Naive thymus-derived CD4-positive, alpha-beta T cell (primary cell): ENCODE measurements at places on chromosomes 5 and 9. TPM values are rescaled to one million over a fixed set of nuclear protein-coding genes. Genes with fewer than 3 reads are reported as not detected.

Gene ZCCHC7
- total RNA-seq = 47.0 TPM

Gene LHX3
- not detected for total RNA-seq

Gene PLCXD3
- not detected for total RNA-seq

Gene C9
- total RNA-seq = not detected

Gene ERBIN
- 53.1 and 55.0 TPM in 2 replicates for total RNA-seq

Gene OR13C2
- not detected for total RNA-seq

Gene OXCT1
- 30.0 TPM for total RNA-seq

Gene JAK2
- 75.7 and 76.0 TPM in 2 replicates for total RNA-seq

Gene PFN3
- not detected for total RNA-seq

Gene C5orf52
- not detected for total RNA-seq

DNA sequence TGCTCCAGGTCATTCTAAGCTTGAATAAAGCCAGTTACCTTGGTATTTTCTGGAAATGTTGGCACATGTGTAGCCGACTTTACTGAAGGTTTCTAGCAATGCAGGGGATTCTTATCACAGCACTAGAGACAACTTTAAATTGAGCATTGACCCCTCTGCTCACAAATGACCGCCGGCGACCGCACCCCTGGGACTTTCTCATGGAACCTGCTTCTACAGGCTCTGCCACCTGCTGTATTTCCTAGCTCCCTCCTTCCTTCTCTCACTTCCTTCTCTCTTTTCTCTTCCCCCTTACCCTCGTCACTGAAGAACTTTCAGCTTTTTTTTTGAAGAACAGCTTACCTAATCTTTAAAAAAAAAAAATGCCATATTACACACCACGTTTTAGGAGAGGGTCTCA lies 30.9 kb upstream of the DAB2 start:
- H3K36me3 ChIP-seq = no peaks in the 10 kb centered on the region
- H3K27me3 ChIP-seq = no peaks in the 10 kb centered on the region
- H3K4me3 ChIP-seq = no peak overlapping the region
- H3K4me1 ChIP-seq = no peaks in the 10 kb centered on the region
- H3K27ac ChIP-seq = no peak overlapping the region
- no peak for DNase-seq

- H3K27me3 ChIP-seq = no peaks in the 10 kb centered on the region
- H3K4me1 ChIP-seq = no peaks in the 10 kb centered on the region
- H3K36me3 ChIP-seq = no peaks in the 10 kb centered on the region
- no peak for DNase-seq
- no peak overlapping the region for H3K4me3 ChIP-seq
- H3K27ac ChIP-seq = no peak overlapping the region
These were observed 32.9 kb downstream of the SLC12A2 start for GRCh38 chr5:128116445-128116844.

- H3K27me3 ChIP-seq = no peaks in the 10 kb centered on the region
- DNase-seq = no peak
- no peaks in the 10 kb centered on the region for H3K36me3 ChIP-seq
These were observed 34.7 kb downstream of the GABRP start for GRCh38 chr5:170818232-170818631.

- H3K27me3 ChIP-seq = no peaks in the 10 kb centered on the region
- peak; percentile 55 for DNase-seq
- peak overlapping the region; percentile 89 for H3K27ac ChIP-seq
- peak overlapping the region; percentile 95 for H3K4me3 ChIP-seq
These were observed 1.2 kb downstream of the TTC33 start for GRCh38 chr5:40754381-40755092.

DNA sequence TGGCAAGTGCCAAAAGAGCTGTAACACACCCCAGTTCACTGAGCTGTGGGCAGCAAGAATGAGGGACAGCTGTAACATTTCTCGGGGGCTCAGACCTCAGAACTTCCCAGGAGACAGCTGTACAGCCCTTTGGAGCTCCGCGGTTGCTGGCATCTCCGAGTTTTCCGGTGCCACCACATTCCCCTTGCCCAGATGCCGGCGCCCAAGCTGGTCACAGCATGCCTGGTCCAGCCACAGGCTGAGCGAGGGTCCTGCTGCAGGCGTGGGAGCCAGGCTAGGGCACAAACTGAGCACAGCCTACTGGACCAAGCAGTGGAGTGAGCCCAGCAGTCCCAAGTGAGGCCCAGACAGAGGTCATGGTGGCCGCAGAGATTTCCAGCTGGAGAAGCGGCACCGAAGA lies 797.7 kb upstream of the EDIL3 start:
- H3K27me3 ChIP-seq = no peaks in the 10 kb centered on the region
- DNase-seq = no peak
- no peaks in the 10 kb centered on the region for H3K4me1 ChIP-seq
- H3K4me3 ChIP-seq = no peak overlapping the region
- H3K27ac ChIP-seq = no peak overlapping the region
- no peaks in the 10 kb centered on the region for H3K36me3 ChIP-seq

- no peak overlapping the region for H3K27ac ChIP-seq
- no peak overlapping the region for H3K4me3 ChIP-seq
- H3K27me3 ChIP-seq = no peaks in the 10 kb centered on the region
These were observed 869.2 kb upstream of the DMAC1 start for GRCh38 chr9:8668751-8669150.

- no peaks in the 10 kb centered on the region for H3K36me3 ChIP-seq
- H3K4me3 ChIP-seq = no peak overlapping the region
- no peak overlapping the region for H3K27ac ChIP-seq
- DNase-seq = no peak
These were observed 193.3 kb downstream of the NTRK2 start for GRCh38 chr9:84862810-84863287.

- H3K27ac ChIP-seq = no peak overlapping the region
- H3K4me1 ChIP-seq = no peaks in the 10 kb centered on the region
- no peak for DNase-seq
- no peaks in the 10 kb centered on the region for H3K36me3 ChIP-seq
These were observed 29.9 kb downstream of the COL5A1 start for GRCh38 chr9:134671341-134672113.

- H3K4me3 ChIP-seq = no peak overlapping the region
- H3K27ac ChIP-seq = no peak overlapping the region
- H3K36me3 ChIP-seq = peaks cover 5% of the 10 kb centered on the region
These were observed 51.5 kb downstream of the MTMR12 start for GRCh38 chr5:32261198-32261597.

DNA sequence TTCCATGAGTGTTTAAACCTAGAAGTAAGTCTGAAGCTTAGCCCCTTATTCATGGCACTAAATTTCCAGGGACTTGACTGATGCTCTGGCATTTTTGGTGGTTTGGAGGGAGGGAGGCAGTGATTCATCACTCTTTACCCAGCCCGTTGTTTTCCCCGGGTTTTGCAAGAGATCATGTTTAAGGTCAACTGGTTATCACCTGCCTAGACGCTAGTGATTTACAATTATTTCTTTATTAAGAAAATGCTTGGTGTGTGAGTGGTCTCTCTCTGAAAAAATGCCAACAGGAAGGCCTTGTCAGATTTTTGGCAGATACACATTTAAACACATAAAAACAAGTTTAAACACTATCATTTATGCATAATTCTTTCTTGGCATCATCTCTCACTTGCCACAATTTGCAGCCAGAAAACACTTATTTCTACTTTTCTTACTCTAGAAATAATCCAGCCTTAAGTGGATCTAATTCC lies 737.9 kb upstream of the ZNF608 start:
- no peak overlapping the region for H3K4me3 ChIP-seq
- no peaks in the 10 kb centered on the region for H3K36me3 ChIP-seq
- no peaks in the 10 kb centered on the region for H3K4me1 ChIP-seq
- no peak for DNase-seq

- H3K36me3 ChIP-seq = no peaks in the 10 kb centered on the region
- no peak overlapping the region for H3K27ac ChIP-seq
- no peak for DNase-seq
- H3K4me1 ChIP-seq = no peaks in the 10 kb centered on the region
- no peak overlapping the region for H3K4me3 ChIP-seq
These were observed 278.9 kb upstream of the CD180 start for GRCh38 chr5:67475489-67475888.

GRCh38 chr5:173745123-173745522 lies 128.7 kb upstream of the BOD1 start:
- H3K27me3 ChIP-seq = no peaks in the 10 kb centered on the region
- DNase-seq = no peak
- no peak overlapping the region for H3K27ac ChIP-seq
- H3K4me3 ChIP-seq = no peak overlapping the region
- H3K36me3 ChIP-seq = no peaks in the 10 kb centered on the region

DNA sequence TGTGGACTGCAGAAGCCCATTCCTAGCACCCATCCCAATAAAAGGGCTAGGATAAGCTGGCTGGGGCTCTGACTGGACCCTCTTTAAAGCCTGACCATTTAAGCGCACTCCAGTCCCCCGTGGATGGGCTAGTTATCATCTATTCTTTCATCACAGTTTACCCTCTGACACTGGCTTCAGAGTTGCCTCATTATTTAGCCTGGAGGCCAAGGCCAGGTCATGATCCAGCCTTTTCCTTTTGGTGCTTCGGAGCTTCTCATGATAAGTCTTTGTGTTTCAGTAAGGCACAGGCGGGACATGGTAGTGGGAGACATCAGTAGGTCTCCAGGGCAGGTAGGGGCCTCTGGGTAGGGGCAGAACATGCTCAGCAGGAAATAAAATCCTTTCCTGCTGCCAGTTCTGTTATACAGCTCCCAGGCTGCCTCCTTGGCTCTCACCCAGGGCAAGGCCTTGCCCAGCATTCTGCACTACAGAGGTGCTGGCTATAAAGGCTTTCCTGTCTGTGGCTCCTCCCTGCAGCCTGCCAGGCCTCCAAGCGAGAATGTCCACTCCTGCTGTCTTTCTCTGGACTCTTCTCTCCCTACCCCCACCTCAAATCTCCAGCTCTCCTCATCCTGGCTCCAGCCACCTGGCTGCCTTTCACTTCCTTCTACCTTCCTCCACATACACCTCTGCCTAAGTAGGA lies 128.8 kb downstream of the FSTL4 start:
- no peaks in the 10 kb centered on the region for H3K36me3 ChIP-seq
- no peaks in the 10 kb centered on the region for H3K27me3 ChIP-seq
- no peak for DNase-seq
- no peaks in the 10 kb centered on the region for H3K4me1 ChIP-seq

- no peak overlapping the region for H3K27ac ChIP-seq
- H3K36me3 ChIP-seq = no peaks in the 10 kb centered on the region
- DNase-seq = peak; percentile 53
These were observed 45.5 kb downstream of the RXRA start for GRCh38 chr9:134371731-134372130.

- H3K36me3 ChIP-seq = no peaks in the 10 kb centered on the region
- H3K27me3 ChIP-seq = no peaks in the 10 kb centered on the region
- no peak overlapping the region for H3K4me3 ChIP-seq
- H3K4me1 ChIP-seq = no peaks in the 10 kb centered on the region
These were observed 96.4 kb downstream of the RFK start for GRCh38 chr9:76297721-76298239.

DNA sequence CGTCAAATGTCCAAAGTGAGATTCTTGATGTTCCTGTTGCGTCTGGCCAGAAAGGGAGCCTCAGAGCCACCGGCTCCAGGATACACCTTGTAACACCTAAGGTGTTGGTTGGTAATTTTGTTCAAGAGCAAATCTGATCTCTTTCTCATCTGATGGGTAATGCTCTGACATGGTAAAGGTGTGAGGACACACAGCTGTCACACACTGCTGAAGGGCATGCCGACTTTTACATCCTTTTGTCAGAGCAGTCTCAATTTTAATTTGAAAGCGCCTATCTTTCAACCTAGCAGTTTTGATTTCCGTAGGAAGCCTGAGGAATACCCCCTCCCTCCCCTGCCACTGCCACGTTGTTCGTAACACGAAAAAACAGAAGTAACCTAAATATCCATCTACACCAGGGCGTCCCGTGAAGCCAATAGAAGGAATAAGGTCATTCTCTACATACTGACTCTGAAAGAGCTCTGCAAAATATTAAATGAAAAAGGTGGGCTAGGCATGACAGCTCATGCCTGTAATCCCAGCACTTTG lies 57.4 kb downstream of the TSTD2 start:
- no peak overlapping the region for H3K27ac ChIP-seq
- H3K4me3 ChIP-seq = peak overlapping the region; percentile 69
- DNase-seq = no peak
- H3K27me3 ChIP-seq = no peaks in the 10 kb centered on the region

GRCh38 chr5:95884017-95884325 lies 61.4 kb upstream of the GLRX start:
- H3K4me1 ChIP-seq = no peaks in the 10 kb centered on the region
- no peak overlapping the region for H3K27ac ChIP-seq
- no peak overlapping the region for H3K4me3 ChIP-seq
- H3K36me3 ChIP-seq = no peaks in the 10 kb centered on the region

GRCh38 chr9:89935115-89935514 lies 330.3 kb downstream of the GADD45G start:
- H3K4me3 ChIP-seq = no peak overlapping the region
- no peak for DNase-seq
- no peak overlapping the region for H3K27ac ChIP-seq
- H3K36me3 ChIP-seq = no peaks in the 10 kb centered on the region
- H3K4me1 ChIP-seq = no peaks in the 10 kb centered on the region

DNA sequence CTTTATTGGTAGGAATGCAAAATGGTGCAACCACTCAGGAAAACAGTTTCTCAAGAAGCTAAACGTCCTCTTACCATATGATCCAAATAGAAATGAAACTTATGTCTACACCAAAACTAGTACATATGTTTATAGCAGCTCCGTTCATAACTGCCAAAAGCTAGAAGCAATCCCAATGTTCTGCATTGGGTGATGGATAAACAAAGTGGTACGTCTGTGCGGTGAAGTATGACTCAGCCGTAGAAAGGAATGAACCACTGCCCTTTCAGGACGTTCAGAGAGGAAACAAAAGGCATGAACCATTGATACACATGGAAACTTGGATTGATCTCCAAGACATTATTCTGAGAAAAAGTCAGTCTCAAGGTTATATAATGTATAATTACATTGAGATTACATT lies 27.6 kb downstream of the HNRNPH1 start:
- no peak for DNase-seq
- H3K36me3 ChIP-seq = peaks cover 14% of the 10 kb centered on the region
- H3K27me3 ChIP-seq = no peaks in the 10 kb centered on the region
- no peak overlapping the region for H3K27ac ChIP-seq
- H3K4me3 ChIP-seq = no peak overlapping the region

- no peaks in the 10 kb centered on the region for H3K36me3 ChIP-seq
- no peaks in the 10 kb centered on the region for H3K27me3 ChIP-seq
- no peak overlapping the region for H3K27ac ChIP-seq
- no peak for DNase-seq
These were observed 644.1 kb upstream of the KLF4 start for GRCh38 chr9:108133680-108134079.

DNA sequence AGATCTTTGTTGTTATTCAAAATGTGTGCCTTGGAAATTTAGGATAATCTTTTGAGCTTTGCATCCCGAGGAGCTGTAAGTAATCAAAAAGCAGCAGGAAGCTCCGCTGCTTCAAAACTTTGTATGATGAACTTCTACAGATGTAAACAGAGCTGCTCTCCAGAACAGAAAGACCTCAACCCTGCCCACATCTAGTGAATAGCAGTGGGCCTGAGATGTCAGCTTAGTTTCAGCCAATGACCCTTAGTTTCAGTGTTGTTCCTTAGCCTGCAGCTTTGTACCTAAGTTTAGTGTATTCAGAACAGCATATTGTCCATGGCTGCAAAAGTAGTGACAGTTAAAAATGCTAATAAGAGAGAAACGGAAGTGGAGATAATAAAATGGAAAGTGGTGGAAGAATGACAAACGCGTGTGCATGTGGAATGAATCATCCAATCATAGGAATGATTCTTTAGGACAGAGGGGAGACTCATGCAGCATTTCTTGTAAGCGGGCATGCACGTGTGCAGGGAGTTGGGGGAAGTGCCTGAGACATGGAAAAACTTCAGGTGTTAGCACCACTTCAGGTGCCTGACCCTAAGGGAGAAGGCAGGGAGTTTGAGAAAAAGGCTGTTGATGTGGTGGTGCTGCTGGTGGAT lies 24.9 kb downstream of the SNX24 start:
- H3K27me3 ChIP-seq = no peaks in the 10 kb centered on the region
- no peak overlapping the region for H3K4me3 ChIP-seq
- DNase-seq = no peak
- H3K36me3 ChIP-seq = no peaks in the 10 kb centered on the region
